Effector memory CD8-positive, alpha-beta T cell (primary cell): ENCODE measurements at places on chromosomes 3 and 15.

- no peak overlapping the region for H3K4me3 ChIP-seq
- H3K27ac ChIP-seq: no peak overlapping the region
- H3K36me3 ChIP-seq: no peaks in the 10 kb centered on the region
- no peak for DNase-seq
- no peaks in the 10 kb centered on the region for H3K4me1 ChIP-seq
Measured at GRCh38 chr15:61687651-61688050, 372.6 kb downstream of the VPS13C start.

GRCh38 chr15:90603893-90604292, 74.2 kb downstream of the CRTC3 start:
- peaks cover 5% of the 10 kb centered on the region for H3K4me1 ChIP-seq
- no peak overlapping the region for H3K4me3 ChIP-seq
- peak overlapping the region; percentile 72 for H3K27ac ChIP-seq
- peaks cover 14% of the 10 kb centered on the region for H3K36me3 ChIP-seq
- no peaks in the 10 kb centered on the region for H3K27me3 ChIP-seq

DNA sequence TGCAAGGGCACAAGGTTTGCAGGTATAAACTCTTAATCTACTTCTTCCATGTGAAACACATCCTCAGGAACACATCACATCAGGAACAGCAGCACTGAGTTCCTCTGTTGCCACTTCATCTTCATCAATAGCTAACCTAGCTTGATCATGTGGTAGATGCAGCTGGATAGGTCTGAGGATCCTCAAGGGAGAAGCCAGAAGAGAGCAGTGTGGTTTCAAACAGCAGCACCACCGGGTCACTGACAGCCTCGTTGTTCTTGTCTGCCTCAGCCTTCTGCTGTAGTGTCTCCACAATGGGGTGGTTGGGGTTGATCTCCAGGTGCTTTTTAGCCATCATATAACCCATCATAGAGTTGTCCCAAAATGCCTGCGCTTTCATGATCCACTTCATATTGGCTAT, 58.8 kb downstream of the ADAM10 start:
- no peak overlapping the region for H3K4me3 ChIP-seq
- no peaks in the 10 kb centered on the region for H3K27me3 ChIP-seq
- DNase-seq: no peak
- H3K36me3 ChIP-seq: peaks cover 9% of the 10 kb centered on the region
- H3K4me1 ChIP-seq: peaks cover 62% of the 10 kb centered on the region
- peak overlapping the region; percentile 14 for H3K27ac ChIP-seq

- H3K36me3 ChIP-seq: no peaks in the 10 kb centered on the region
- DNase-seq: no peak
- H3K27me3 ChIP-seq: peaks cover 25% of the 10 kb centered on the region
- H3K4me3 ChIP-seq: no peak overlapping the region
Measured at GRCh38 chr15:88776646-88777045, 26.6 kb upstream of the ACAN start.

- no peak overlapping the region for H3K27ac ChIP-seq
- H3K4me1 ChIP-seq: peaks cover 49% of the 10 kb centered on the region
- H3K36me3 ChIP-seq: peaks cover 4% of the 10 kb centered on the region
- no peaks in the 10 kb centered on the region for H3K27me3 ChIP-seq
- DNase-seq: no peak
- no peak overlapping the region for H3K4me3 ChIP-seq
Measured at GRCh38 chr3:67647390-67647878, 7.0 kb downstream of the SUCLG2 start.

- peaks cover 68% of the 10 kb centered on the region for H3K4me1 ChIP-seq
- peak overlapping the region; percentile 60 for H3K4me3 ChIP-seq
- H3K36me3 ChIP-seq: peaks cover 14% of the 10 kb centered on the region
- DNase-seq: no peak
- H3K27me3 ChIP-seq: no peaks in the 10 kb centered on the region
- peak overlapping the region; percentile 91 for H3K27ac ChIP-seq
Measured at GRCh38 chr3:50632450-50632849, 15.5 kb downstream of the MAPKAPK3 start.

GRCh38 chr3:170953229-170953628, 44.8 kb upstream of the EIF5A2 start:
- H3K4me3 ChIP-seq: no peak overlapping the region
- no peak for DNase-seq
- no peaks in the 10 kb centered on the region for H3K36me3 ChIP-seq
- no peaks in the 10 kb centered on the region for H3K4me1 ChIP-seq

GRCh38 chr3:100096866-100097265, 17.4 kb downstream of the FILIP1L start:
- no peaks in the 10 kb centered on the region for H3K36me3 ChIP-seq
- no peaks in the 10 kb centered on the region for H3K4me1 ChIP-seq
- no peak overlapping the region for H3K27ac ChIP-seq
- no peak for DNase-seq

GRCh38 chr3:123021388-123021787, 6.2 kb downstream of the SEMA5B start:
- peaks cover 3% of the 10 kb centered on the region for H3K36me3 ChIP-seq
- no peak for DNase-seq
- peaks cover under 1% of the 10 kb centered on the region for H3K4me1 ChIP-seq

DNA sequence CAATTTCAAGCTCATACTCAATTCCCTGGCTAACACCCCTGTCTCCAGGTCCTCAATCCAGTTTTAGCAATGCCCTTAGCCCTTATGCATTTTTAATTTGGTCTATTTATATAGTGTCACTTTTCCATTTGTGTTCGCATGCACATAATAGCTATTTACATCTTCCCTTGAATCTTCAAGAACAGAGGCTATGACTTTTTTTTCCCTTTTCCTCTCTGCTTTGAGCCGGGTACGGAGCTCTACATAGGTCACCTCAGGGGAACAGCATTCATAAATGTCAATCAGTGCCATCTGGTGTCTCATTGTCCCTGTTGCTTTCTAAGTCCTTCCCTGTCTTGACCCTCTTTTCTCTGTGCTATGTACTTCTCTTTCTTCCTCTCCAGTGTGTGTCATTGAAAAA, 26.5 kb upstream of the ACTC1 start:
- no peaks in the 10 kb centered on the region for H3K36me3 ChIP-seq
- no peaks in the 10 kb centered on the region for H3K4me1 ChIP-seq
- no peak overlapping the region for H3K27ac ChIP-seq
- peaks cover 49% of the 10 kb centered on the region for H3K27me3 ChIP-seq

GRCh38 chr3:126912491-126913195, 70.3 kb upstream of the PLXNA1 start:
- peaks cover 18% of the 10 kb centered on the region for H3K36me3 ChIP-seq
- no peak for DNase-seq
- H3K4me1 ChIP-seq: peaks cover 36% of the 10 kb centered on the region
